ENCODE measurements at places on chromosomes 11 and 22.

DNA sequence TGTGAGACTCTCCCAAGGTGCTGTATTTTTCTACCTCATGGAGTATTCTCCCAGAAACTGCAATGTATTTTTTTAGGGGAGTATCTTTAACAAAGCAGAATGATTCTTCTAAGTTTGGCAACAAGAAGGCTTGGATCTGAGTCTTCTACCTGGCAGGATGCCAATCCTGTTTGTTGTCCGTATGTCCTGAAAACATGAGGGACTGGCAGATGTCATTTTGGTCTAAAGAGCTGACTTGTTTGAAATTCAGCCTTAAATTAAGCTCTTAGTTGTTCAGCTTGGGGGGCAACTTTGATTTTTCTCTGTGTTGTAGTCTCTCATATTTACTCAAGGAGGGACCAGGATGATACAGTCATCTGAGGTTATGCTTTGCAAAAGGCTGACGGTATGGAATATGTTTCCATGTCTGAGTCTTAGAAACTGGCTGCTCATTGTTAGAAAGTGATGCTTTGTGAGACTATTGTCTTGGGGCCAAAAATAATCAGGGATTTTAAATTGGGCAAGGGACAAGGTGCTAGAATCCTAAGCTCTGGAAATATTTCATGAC lies 9.3 kb downstream of the MRPL16 start:
- DNase-seq = no peak

- DNase-seq = no peak
Observed at GRCh38 chr11:14541192-14541947, 21.2 kb upstream of the PSMA1 start.

GRCh38 chr11:92644595-92645445 lies 324.6 kb upstream of the MTNR1B start:
- DNase-seq = no peak

DNA sequence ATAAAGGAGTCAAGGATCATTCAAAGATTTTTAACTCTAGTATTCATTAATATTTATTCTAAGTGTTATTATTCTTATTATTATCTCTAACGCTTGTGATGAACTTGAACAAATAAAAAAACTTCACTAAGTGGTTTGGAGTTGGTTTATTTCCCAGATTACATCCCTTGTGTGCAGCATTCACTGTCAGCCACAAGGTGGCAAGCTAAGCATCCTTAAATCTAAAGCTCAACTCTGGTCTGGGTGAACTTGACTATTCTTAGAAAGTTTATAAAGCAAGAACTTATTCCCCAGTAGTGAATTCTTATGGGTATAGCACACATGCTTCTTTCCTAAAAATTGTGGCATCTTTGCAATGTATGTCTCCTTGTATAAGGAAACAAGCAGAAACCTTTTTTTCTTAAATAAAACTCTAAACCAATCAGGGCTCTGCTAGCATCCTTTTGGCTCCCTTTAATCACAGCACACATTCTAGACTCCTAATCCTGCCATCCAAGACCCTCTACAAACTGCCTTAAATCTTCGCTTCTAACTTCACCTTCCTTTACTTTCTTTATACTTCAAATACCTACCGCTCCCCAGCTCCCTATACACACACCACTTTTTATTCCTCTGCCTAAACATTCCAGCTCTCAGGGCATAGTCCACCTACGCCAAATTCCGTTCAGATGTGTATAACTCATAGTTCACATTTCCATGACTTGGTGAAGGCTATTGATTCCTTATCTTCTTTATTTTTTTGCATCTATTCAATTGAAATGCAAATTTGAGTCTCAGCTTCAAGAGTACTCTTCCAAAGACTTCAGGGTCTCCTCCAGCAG lies 1068.8 kb downstream of the DLG2 start:
- no peak for DNase-seq

DNA sequence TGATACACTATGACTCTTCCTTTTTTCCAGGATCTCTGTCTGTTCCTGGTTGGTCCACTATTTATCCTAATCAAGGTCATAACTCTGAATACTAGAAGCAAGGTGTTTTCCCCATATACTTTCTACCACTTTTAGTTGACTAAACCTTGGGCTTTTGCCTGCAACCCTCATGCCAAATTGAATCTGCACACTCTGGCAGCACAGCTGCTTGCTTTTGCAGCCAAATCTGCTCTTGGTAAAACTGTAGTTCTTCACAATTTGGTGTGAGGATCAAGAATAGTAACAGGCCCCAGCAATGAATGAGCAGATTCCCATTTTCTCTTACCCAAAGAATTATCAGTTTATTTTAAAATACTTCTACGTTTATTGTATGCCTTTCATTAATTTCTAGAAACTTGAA lies 586.5 kb upstream of the CNTN5 start:
- DNase-seq = no peak
